ENCODE measurements at places on chromosomes 12 and 14. TPM values are rescaled to one million over a fixed set of nuclear protein-coding genes. Genes with fewer than 3 reads are reported as not detected.
A peak's percentile ranks its signal among the peaks of the same experiment; 100 is the strongest.

DNA sequence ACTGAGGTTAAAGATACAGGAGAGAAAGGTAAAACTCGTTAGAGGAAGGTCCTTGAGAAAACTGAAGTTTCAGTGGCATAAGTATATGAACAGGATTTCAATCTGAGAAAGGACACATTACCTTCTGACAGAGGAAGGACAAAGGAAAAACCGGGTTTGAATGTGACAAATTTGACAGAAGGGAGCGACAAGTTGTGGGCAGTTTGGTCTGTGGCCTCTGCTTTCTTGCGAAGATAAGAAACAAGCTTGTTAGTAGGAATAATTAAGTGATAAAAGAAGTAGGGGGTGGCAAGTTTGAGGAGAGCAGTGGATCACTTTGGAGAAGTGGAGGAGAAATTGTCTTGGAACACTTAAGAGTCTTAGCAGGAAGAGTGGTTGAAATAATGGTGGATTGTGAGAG is 5.1 kb downstream of the MON2 start:
- H3K27ac ChIP-seq: no peak overlapping the region
- H3K27me3 ChIP-seq: no peaks in the 10 kb centered on the region
- no peak for DNase-seq
- no peak overlapping the region for H3K4me3 ChIP-seq
- H3K4me1 ChIP-seq: no peaks in the 10 kb centered on the region

GRCh38 chr12:133190176-133190575 is 8.9 kb downstream of the ZNF268 start:
- no peak for DNase-seq
- H3K27me3 ChIP-seq: no peaks in the 10 kb centered on the region
- no peak overlapping the region for H3K27ac ChIP-seq
- no peak overlapping the region for H3K4me3 ChIP-seq

DNA sequence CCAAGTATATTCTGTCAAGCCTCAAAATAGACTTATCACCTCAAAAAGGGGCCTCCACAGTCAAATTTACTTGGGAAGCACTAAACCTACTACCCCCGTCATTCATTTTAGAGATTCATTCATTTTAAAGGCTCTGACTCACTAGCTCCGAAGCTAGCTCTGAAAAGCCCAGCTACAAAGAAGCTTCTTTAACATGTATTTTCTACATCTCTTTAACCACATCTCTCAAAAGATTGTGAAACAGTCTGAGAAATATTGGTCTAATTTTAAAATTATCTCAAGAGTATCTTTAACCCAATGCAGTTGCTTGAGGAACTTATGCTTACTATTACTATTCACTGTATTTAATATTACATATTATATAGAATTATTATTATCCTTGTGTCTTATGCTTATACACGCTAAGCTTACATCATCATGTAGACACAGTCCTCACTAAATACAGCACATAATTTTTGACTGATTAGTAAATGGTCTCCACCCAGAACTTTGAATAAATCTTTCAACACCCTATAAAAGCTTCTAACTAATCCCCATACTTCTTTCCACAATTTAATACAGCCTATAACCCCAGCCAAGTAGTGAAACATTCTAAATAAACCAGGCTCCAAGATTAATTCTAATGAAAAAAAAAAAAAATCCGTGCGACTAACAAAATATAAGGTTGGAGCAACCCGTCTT is 7.8 kb downstream of the NT5DC3 start:
- no peaks in the 10 kb centered on the region for H3K27me3 ChIP-seq
- no peaks in the 10 kb centered on the region for H3K4me1 ChIP-seq
- H3K36me3 ChIP-seq: no peaks in the 10 kb centered on the region
- DNase-seq: no peak

DNA sequence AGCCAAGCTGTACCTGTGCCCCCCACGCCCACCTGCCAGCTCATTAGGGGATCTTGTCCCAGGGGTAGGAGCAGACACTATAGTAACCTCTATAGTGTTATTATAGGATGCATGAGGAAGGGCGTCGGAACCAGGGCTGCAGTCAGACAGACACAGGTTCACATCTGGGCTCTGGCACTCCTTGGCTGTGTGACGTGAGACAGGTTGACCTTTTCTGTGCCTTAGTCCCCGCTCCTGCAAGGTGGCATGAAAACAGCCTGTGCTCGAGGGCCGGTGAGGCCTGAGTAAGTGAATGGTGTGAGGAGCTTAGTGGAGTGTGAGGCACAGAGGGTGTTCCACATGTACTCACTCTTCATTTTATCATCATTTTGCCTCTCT is 19.0 kb downstream of the ASB2 start:
- no peak overlapping the region for H3K4me3 ChIP-seq
- H3K4me1 ChIP-seq: peaks cover 7% of the 10 kb centered on the region
- no peak for DNase-seq

- DNase-seq: no peak
- H3K27ac ChIP-seq: no peak overlapping the region
- H3K36me3 ChIP-seq: no peaks in the 10 kb centered on the region
- peaks cover 12% of the 10 kb centered on the region for H3K4me1 ChIP-seq
- H3K27me3 ChIP-seq: no peaks in the 10 kb centered on the region
Observed at GRCh38 chr14:22850944-22851764, 14.8 kb downstream of the MMP14 start.

DNA sequence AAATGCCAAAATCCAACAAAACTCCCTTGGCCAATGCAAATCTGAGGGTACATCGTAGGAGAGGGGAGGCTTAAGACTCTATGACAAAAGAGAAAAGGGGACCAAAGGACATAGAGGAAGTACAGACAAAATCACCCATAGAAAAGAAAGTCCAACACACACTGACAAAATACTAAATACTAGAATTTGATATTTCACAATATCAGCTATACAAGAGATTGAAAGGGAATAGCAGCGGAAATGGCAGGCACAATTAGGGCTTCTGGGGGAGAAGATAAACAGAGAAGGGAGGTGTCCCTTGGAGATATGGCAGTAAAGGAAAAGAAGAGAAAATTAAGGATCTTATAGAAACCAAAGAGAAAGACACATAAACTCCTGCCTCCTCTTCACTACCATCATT is 29.0 kb downstream of the ATP2B1 start:
- no peak for DNase-seq
- H3K36me3 ChIP-seq: no peaks in the 10 kb centered on the region
- H3K4me3 ChIP-seq: no peak overlapping the region

- H3K4me1 ChIP-seq: peaks cover 14% of the 10 kb centered on the region
- H3K27me3 ChIP-seq: no peaks in the 10 kb centered on the region
- H3K4me3 ChIP-seq: no peak overlapping the region
Observed at GRCh38 chr14:81363746-81364378, 36.3 kb downstream of the STON2 start.

GRCh38 chr14:21093018-21093417 is 5.4 kb downstream of the ZNF219 start:
- no peaks in the 10 kb centered on the region for H3K27me3 ChIP-seq
- peak overlapping the region; percentile 83 for H3K27ac ChIP-seq
- DNase-seq: no peak
- peaks cover 24% of the 10 kb centered on the region for H3K4me1 ChIP-seq
- H3K4me3 ChIP-seq: peak overlapping the region; percentile 8

DNA sequence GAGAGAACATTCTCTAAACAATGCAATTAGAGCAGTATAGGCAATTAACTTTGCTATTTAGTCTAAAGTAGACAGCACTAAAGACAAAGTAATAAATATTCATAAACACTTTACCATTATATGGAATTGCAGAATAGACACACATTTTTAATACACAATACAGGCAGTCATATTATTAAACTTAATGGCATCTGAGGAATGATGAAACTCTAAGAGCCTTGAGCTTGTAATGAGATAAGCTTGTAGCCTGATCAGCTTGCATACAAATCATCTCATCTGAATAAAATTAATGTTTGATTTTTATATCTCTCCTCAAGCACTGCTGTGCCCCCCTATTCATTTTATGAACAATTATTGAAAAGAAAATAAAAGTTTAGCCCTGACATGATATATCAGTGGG is 107.6 kb downstream of the MGAT4C start:
- DNase-seq: no peak
- no peaks in the 10 kb centered on the region for H3K4me1 ChIP-seq
- no peak overlapping the region for H3K27ac ChIP-seq
- peaks cover 1% of the 10 kb centered on the region for H3K27me3 ChIP-seq

DNA sequence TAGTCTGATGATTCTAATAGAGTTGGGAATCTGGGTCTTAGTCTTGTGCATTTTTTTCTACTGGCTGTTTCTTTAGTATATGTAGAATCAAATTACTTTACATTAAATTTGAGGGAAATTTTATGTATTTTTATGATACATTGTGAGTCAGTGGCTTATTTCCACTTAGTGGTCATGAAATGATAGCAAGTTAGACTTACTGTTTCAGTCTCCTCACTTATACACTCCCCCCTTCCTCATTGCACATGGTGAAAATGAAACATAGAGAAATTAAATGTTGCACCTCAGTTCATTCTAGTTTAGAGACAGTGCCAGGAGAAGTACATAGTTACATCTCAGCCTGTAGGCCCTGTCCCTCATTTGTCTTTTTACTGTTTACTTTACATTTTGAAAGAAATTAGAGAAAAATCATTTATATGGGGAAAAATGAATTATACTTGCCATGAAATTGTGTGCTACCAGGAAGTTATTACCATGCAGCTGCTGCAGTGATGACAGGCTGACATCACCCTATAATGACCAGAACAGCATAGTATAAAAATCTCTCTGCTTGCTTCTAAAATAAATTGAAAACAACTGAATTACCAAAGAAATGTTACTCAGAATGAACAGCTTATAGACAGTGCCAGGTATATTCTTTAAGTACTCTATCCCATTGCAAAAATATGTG is 113.2 kb downstream of the TRMT5 start:
- no peak overlapping the region for H3K27ac ChIP-seq
- no peaks in the 10 kb centered on the region for H3K4me1 ChIP-seq
- H3K36me3 ChIP-seq: no peaks in the 10 kb centered on the region

DNA sequence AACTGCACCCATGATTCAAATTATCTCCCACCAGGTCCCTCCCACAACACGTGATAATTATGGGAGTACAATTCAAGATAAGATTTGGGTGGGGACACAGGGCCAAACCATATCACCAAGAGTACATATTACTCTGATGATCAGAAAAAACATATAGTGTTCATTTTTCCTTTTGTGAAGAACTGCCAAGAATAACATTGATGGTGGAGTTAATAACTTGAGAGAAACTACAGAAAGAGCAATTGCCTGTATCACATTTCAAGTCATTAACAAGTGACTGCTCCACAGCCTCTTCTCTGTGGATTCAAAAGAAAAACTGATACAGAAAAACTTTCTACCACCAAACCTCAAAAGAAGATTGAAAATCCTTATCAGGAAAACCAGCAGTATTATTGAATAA is 34.7 kb downstream of the GRIP1 start:
- no peak for DNase-seq
- no peaks in the 10 kb centered on the region for H3K4me1 ChIP-seq
- H3K27ac ChIP-seq: no peak overlapping the region
- no peak overlapping the region for H3K4me3 ChIP-seq
- H3K27me3 ChIP-seq: no peaks in the 10 kb centered on the region

DNA sequence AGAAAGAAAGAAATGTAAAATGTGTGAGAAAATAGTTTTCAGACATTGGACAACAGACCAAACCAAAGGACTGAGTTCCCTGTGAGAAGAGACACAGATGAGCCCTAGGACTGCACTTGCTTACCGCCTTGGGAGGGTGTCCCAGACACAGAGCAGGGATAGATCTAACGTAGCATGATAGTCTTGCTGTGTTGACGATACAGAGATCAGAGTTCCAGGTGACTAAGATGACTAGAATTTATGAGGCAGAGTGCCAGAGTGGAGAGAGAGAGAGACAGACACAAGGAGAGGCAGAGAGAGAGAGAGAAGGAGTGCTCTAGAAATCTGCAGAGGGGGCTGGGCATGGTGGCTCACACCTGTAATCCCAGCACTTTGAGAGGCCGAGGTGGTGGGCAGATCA is 148.2 kb upstream of the LMNTD1 start:
- H3K27ac ChIP-seq: no peak overlapping the region
- H3K36me3 ChIP-seq: no peaks in the 10 kb centered on the region
- no peaks in the 10 kb centered on the region for H3K4me1 ChIP-seq
- no peak for DNase-seq
- no peak overlapping the region for H3K4me3 ChIP-seq

DNA sequence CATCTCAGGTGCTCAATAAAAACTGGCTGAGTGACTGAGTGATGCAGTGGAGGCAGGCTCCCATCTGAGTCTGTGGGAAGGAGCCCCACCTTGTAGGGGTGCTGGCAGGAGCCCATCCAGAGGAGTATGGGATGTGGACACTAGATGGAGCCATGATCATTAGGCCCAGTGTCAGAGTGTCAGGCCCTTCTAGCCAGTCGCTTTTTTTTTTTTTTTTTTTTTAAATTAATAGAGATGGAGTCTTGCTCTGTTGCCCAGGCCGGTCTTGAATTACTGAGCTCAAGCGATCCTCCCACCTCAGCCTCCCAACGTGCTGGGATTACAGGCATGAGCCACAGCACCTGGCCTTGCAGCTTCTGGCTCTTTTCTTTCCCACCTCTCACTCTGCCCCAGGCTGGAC is 11.5 kb downstream of the RITA1 start:
- no peaks in the 10 kb centered on the region for H3K36me3 ChIP-seq
- H3K4me3 ChIP-seq: no peak overlapping the region
- no peaks in the 10 kb centered on the region for H3K27me3 ChIP-seq
- peak; percentile 72 for DNase-seq

DNA sequence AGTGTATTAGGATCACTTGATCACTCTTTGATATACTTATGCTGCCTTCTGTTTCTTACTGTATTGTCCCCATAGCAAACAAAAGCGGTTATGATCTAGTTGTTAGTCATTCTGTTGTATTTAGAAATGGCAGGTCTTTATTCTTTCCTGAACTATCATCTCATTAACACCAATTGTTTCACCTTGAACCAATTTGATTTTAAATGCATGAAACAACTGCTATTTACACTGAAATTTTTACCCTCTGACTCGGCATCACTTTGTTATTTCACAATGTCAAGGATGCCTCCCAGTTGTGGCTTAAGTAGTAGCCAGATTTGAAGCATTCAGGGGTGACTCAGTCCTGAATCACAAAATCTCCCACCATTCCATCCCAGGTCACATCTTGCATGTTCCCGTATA is 303.5 kb downstream of the EGLN3 start:
- no peak overlapping the region for H3K27ac ChIP-seq
- DNase-seq: peak; percentile 15
- no peaks in the 10 kb centered on the region for H3K27me3 ChIP-seq
- no peaks in the 10 kb centered on the region for H3K36me3 ChIP-seq
- H3K4me1 ChIP-seq: no peaks in the 10 kb centered on the region

- H3K4me1 ChIP-seq: no peaks in the 10 kb centered on the region
- DNase-seq: no peak
- H3K36me3 ChIP-seq: no peaks in the 10 kb centered on the region
Observed at GRCh38 chr12:127640181-127640886, 626.6 kb upstream of the TMEM132C start.

- DNase-seq: no peak
- no peak overlapping the region for H3K27ac ChIP-seq
- no peaks in the 10 kb centered on the region for H3K27me3 ChIP-seq
- peaks cover 2% of the 10 kb centered on the region for H3K36me3 ChIP-seq
- no peaks in the 10 kb centered on the region for H3K4me1 ChIP-seq
Observed at GRCh38 chr12:81150382-81150781, 72.5 kb downstream of the ACSS3 start.

GRCh38 chr12:4800555-4800954 is 80.4 kb downstream of the GALNT8 start:
- no peaks in the 10 kb centered on the region for H3K36me3 ChIP-seq
- no peaks in the 10 kb centered on the region for H3K27me3 ChIP-seq
- DNase-seq: no peak
- no peak overlapping the region for H3K27ac ChIP-seq
- no peak overlapping the region for H3K4me3 ChIP-seq

Gene PROX2
- not detected for total RNA-seq

Gene DIO3
- total RNA-seq: 0.19 TPM

Gene APOF
- not detected for total RNA-seq

Gene RNF212B
- 1.2 TPM for total RNA-seq

Gene ZBTB39
- 24.5 TPM for total RNA-seq

Gene FIGNL2
- 7.5 TPM for total RNA-seq

Data from H1 (cell line).